CD4-positive, alpha-beta T cell (primary cell): ENCODE measurements at places on chromosomes 16 and 17.

GRCh38 chr16:67865318-67865717 lies 7.5 kb upstream of the EDC4 start:
- DNase-seq: peak; percentile 19

- DNase-seq: no peak
These were observed 187.0 kb downstream of the BCAS3 start for GRCh38 chr17:60864708-60865005.

DNA sequence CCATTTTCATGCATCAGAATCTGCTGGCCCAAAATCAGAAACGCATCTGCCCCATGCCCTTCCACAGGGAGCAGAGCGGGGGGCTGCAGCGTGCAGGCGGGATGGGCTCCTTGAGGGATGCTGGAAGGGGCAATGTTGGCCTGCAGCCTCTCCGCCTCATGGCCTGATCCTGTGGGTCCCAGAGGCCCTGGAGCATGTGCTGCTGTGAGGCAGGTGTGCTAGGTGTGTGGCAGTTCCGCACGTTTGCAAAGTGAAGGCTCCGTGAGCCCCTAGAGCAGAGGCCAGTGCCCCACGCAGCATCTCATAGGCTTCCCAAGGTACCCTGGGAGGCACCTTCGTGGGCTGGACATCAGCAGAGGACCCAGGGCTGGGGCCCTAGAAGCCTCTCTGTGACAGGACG lies 36.4 kb upstream of the CDH15 start:
- no peak for DNase-seq

DNA sequence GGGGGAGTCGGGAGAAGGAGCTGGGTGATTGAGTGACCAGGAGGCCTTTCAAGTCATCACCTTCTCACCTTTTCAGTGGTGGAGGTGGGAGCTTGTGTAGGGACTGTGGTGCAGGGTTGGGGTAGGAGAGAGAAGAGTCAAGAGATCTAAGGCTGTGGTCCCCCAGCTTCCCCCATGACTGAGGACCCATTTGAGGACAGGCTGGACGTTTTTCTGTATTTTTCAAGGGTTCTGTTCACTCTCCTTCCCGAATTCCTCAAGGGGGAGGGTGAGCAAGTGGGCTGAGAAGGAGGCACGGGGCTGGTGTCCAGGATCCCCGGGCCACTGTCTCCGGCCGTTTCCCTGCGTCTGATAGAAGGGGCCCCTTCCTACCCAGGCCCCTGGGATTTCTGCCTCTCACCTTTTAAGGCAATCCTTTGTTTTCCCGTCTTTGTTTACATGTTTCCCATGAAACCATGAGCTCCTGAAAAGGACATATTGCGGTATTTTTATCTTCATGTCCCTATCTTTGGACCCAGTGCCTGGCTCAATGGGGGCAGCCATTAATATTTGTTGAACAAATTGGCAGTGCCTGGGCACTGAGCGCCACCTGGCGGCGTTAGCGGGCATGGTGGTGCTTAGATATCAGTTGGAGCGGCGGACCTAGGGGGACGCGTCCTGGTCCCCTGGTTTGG lies 9.2 kb upstream of the CD300A start:
- DNase-seq: peak; percentile 85

GRCh38 chr17:50198026-50198669 lies 3.3 kb downstream of the COL1A1 start:
- peak; percentile 20 for DNase-seq

- DNase-seq: no peak
These were observed 699.2 kb upstream of the RBFOX1 start for GRCh38 chr16:6633456-6633855.

DNA sequence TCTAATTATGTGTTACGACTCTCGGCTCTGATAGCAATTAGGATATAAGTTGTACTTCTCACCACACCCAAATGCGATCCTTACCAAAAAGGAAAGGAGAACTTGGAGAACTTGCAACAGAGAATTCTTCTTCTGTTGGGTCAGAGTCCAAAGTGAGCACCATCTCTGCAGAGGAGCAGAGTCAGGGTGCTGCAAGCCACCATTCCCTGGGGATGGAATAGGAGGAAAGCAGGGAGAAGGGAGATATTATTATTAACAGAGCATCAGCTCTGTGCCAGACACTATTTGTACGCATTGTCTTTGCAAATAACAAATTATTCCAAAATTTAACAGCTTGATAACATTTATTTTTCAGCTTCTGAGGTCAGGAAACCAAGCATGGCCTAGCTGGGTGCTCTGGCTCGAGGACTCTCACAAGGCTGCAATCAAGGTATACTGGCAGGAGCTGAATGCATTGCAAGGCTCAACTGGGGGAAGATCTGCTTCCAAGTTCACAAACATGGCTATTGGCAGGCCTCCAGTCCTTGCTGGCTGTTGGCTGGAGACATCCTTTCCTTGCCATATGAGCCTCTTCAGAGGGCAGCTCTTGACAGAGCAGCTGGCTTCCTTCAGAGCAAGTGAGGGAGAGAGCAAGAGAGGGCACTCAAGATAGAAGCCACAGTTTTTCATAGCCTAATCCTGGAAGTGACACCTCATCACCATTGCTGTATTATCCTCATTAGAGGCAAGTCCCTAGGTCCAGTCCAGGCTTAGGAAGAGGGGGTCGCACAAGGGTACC lies 296.2 kb upstream of the CDH5 start:
- DNase-seq: no peak
